ENCODE measurements at places on chromosomes 7 and 10.

GRCh38 chr7:130221746-130222145, 14.1 kb downstream of the SSMEM1 start:
- no peak for DNase-seq

DNA sequence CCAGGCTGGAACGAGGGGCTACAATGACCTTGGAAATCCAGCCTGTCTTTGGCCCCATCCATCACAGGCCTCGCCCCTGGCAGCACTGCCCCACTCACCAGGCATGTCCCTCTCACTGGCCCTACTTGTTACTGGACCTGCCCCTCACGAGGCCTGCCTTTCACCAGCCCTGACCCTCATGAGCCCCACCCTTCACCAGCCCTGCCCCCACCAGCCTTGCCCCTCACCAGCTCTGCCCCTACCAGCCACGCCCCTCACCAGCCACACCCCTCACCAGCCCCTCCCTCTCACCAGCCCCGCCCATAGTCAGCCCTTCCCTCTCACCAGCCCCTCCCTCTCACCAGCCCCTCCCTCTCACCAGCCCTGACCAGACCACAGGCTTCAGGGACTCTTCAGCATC, 57.8 kb downstream of the COL26A1 start:
- DNase-seq = no peak

DNA sequence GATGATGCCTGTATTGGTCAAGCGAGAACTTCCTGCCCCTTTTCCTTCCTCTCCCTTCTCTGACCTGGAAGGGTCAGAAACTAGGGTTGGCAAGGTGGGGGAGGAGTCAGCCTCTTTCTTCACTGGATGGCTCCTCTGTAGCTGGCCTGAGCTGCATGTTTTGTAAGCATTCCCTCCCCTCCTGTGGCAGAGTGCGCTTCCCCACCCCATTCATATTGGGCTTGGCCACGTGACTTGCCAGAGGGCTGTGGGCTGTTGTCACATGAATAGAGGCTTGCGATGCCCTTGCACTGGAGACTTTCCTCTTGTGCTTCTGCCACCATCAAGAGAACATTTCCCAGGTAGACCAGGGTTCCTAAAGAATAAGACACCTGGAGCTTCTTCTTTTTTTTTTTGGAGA, 111.3 kb upstream of the PODXL start:
- DNase-seq = no peak

DNA sequence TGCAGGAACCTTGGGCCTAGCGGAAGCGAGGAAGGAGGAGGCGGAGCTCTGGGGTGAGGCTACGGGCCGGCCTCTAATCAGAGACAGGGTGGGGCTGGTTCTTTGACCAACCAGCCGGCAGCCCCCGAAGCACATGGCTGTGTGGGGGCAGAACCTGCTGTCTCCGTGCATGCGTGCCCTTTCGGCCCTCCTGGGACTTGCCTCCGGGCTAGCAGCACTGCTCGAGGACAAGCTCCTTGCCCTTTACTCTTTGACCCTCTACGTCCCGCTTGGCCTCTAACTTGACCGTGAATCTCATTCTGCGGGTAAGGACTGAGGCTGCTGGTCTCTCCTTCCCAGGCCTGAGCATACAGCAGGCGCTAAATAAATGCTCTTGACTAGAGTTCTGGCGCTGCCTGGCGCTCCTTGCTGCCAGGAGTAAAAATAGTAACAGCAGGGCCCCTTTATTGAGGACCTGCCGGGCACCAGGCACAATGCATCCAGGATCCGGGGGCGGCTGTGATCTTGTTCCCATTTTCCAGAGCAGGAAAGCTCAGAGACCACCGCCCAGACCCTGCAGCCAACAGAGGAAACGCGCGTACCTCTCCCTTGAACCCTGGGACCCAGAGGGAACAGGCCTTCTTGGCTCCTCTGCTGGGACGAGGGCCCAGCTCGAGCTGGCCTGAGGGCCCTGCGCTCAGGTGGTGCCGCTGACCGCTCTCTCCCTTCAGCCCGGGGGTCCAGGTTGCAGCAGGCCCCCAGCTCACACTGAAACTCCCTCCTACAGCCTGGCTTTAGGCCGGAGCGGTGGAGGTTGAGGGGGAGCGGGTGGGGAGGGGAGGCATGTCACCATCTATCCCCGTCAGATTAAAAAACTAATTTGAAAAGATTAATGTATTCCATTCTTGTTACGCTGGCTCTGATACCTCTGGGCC, 2.7 kb upstream of the COMTD1 start:
- DNase-seq = no peak

- DNase-seq = peak; percentile 55
Measured at GRCh38 chr10:58868736-58869435, 307.6 kb upstream of the PHYHIPL start.

- peak; percentile 26 for DNase-seq
Measured at GRCh38 chr10:67802767-67803538, 35.0 kb downstream of the DNAJC12 start.

DNA sequence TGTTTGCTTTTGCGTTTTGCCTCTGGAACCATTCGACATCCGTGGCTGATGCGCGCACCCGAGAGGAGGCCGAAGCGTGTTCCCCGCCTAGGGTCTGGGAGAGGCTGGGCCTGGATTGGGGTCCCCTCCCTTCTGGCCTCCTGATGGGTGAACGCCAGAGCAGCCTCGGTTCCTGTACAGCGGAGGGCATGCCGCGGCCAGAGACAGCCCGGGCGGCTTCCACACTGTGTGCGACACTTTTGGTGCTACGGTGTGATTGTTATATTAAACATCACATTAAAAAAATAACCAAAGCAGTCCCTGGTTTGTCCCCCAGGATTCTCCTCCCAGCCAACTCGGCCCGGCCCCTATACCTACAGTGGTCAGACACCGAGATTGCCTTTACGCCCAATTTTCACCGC, 3.7 kb upstream of the HOXA7 start:
- no peak for DNase-seq

DNA sequence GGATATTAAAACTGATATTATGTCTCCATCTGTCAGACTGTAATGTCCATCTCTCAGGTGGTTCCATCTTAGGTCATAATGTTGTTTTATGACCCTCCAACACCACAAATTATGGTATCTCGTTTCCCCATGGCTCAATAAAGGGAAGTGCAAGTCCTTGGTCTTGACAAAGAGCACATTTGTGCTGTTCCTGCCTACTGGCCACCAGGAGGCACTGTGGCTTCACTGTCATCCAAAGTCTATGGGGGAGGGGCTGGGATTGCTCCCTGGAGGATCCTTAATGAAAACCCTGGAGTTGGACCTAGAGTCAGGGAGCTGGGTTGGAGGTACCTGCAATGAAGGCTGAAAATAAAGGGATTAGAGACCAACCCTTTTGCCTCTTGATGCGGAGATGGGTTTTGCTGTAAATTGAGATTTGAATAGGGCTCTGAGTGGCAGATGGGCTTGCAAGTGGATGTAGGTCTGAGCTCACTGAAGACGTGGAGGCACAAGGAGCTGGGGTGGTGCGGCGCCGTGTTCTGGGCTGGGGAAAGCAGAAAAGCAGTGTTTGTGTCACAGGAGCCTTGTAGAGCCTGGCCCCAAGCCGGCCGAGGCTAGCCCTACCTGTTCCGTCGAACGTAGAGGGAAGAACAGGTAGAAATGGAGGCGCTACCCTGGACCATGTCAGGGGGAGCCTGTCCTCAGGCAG, 180.5 kb upstream of the PRSS58 start:
- peak; percentile 65 for DNase-seq

DNA sequence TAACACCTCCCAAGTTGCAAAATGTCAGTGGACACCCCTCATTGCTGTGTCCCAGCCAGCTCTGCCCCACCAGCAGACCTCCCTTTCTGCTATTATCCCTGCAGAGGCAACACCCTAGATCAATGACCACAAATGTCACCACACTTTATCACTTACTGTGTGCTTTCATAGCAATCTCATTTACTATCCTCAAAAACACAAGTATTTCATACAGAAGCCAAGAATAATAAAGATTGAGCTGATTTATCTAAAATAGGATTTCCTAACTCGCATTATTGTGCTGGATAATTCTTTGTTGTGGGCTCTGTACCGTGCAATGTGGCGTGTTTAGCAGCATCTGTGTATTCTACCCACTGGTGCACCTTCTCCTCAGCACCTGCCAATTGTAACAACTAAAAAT, 13.2 kb upstream of the ABCB5 start:
- DNase-seq = no peak

GRCh38 chr10:30018496-30018895, 40.9 kb downstream of the JCAD start:
- DNase-seq = no peak

All from iris pigment epithelial cell (primary cell).